ENCODE measurements at places on chromosomes 6 and 20.

- peak; percentile 75 for DNase-seq
Observed at GRCh38 chr6:116371120-116371917, 572 bp downstream of the DSE start.

GRCh38 chr6:64170316-64170715 is 534.7 kb downstream of the PHF3 start:
- no peak for DNase-seq

DNA sequence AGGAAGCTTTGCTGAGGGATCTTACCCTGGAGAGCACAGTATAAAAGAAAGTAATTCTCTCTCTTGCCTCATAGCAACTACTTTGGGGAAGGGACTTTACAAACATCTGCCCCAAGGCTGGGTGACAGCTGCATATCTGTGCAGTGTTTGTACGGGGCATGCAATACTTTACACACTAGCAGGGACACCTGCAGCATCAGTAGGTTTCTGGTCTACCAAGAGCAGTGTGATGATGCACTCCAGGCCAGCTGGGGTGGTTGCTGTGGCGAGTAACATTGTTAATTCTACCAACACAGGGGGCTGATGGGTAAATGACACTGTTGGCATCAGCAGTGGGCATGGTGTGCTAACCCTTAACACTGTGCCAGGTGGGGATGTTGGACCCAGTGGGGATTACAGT is 48.0 kb downstream of the ADTRP start:
- DNase-seq: no peak

DNA sequence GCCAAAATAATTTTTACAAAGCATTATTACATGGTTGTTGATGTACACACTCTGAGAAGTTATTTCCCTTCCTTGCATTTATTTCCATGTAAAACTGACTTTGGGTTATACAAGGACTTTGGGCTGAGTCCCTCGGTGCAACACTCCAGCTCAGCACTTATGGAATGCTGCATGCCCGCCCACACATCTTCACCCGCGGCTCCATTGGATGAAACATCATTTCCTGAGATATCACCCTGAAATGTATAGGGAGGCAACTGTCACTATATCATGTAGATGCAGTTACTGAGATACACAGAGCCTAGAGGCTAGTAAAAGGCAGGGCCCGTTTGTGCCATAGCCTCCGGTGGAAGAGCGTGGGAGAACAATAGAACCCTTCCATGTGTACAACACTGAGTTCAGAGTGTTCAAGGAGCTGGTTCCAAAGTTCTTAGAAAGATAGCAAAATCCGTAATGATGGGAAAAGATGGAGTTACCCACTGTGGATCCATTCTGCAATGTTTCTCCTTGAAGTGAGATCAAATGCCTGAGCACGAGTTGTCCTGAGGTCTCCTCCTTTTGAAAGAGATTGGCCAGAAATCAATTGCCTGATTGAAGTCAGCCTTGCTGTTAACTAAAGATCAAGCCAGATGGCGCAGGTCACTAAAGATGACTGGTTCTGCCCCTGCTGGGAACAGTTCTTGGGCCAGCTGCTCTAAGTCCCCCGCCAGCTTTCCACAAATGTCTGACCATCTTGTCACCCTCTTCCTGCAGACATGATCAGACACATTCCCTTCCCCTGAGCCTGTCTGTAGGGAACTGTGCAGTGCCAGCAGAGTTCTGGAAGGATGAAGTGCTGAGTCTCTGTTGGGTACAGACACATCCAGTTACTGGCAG is 100.9 kb upstream of the IYD start:
- DNase-seq: peak; percentile 52

GRCh38 chr6:5507131-5507681 is 245.9 kb downstream of the FARS2 start:
- DNase-seq: no peak

DNA sequence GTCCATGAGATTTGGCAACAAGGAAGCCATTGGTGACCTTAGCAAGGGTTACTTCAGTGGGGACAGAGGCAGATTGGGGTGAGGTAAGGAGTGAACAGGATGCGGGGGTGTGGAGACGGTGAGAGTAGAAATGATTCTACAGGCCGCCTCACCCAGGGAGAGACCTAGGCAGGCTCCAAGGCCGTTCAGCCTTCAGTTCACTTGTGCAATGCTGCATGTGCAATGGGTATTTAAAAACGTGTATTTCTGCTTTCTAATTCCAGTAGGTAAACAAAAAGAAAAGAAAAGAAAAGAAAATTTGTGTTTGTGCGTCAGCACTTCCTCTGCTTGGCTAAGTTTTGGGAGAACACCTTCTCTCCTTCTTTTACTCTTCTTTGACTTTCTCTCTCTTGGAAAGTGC is 56.8 kb downstream of the BANF2 start:
- DNase-seq: no peak

DNA sequence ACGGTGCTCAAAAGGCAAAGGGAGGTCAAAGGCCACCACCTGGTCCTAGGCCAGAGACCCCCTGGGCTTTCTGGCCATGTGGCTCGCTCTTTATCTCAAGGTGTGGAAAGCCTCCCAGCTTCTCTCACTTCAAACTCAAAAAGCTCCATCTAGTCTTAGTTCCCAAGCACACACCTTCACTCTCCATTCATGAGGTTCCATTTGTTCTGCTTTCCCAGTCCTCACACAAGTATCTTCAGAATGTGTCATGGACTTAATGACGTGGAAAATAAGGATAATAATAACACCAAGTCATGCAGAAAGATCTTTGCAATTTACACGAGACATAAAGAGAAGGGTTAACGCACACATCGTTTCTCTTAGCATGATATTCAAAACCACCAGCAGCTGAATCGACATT is 219.3 kb downstream of the GMDS start:
- DNase-seq: no peak

- DNase-seq: peak; percentile 33
Observed at GRCh38 chr6:116536216-116536621, 9.3 kb downstream of the TRAPPC3L start.

DNA sequence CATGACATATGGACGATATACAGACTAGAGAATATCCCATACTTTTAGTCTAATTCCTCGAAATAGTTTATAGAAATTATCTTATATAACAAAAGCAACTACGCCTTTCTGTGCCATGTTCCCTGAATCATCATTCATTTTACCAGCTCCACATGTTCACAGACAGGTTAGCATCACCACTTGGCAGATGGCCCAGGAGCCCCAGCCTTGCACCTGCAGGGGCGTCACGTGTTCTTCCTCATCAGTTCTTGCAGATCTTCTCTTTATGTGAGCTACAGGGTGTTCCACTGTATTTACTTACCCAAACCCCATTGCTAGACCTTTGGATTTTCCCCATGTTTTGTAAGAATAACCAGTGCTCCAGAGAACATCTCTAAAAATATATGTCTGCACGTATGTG is 12.6 kb upstream of the BNIP5 start:
- DNase-seq: no peak

DNA sequence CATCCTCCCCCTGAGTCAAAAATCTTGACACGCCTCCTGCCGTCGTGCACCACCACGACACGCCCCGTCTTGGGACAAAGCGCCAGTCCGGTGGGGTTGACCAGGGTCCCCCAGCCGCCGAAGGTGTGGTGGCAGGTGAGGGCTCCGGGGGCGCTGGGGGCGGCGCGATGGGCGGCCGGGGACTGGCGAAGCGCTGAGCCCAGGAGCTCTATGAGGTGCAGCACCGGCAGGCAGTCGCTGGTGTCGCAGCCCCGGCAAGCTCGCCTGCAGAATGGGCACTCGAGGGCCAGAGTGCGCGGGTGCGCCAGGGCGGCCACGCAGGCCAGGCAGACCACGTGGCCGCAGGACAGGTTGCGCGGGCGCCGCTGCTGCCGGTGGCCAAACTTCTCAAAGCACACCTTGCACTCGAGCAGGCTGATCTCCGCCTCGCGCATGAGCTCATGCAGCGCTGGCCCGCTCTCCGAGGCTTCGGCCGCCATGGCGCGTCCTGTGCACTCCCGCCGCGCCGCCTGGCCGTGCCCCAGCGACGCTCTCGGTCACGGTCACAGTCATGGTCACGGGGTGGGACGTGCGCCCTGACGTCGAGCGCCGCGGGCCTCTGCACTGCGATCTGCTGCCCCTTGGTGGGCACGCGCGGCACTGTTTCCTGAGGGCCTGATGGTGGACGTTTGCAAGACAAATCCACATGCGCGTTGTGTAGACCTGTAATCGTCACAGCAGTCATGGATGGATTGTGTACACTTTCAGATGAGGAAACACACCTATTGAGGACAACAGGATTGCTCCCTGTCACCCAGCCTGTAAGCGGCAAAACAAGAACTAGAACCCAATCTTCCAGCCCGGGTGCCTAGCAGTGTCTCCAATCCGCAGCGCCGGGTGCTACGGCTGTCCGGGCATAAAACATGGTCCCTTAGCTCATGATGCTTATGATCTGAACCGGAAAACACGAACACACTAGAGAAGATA is at the start of gene NHLRC1:
Gene NHLRC1, minus strand, starts transcription at position 550 of the 966 bp plus-strand sequence. Its CDS starts 71 bp downstream, at position 479.
- peak; percentile 42 for DNase-seq

GRCh38 chr6:90222724-90223198 is 73.9 kb downstream of the BACH2 start:
- no peak for DNase-seq

DNA sequence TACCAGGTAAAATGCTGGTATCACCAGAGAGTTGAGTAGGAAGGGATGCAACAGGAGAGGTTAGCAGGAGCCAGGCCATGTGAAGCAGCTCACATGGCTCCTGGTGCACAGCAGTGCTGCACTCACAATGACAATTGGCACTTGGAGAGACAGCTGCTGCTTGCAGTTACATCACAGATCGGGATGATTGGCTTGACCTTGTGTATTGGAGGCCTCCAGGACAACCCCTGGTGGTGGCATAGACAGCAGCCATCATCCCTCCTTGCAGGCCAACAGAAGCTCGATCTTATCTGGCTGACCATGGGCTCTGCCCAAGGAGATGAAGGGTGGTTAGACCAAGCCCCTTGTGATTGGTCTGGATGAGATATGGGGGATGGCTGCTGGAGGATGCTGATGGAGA is 73.0 kb downstream of the EYA2 start:
- DNase-seq: no peak

GRCh38 chr20:5843054-5843592 is 92.9 kb downstream of the SHLD1 start:
- no peak for DNase-seq

DNA sequence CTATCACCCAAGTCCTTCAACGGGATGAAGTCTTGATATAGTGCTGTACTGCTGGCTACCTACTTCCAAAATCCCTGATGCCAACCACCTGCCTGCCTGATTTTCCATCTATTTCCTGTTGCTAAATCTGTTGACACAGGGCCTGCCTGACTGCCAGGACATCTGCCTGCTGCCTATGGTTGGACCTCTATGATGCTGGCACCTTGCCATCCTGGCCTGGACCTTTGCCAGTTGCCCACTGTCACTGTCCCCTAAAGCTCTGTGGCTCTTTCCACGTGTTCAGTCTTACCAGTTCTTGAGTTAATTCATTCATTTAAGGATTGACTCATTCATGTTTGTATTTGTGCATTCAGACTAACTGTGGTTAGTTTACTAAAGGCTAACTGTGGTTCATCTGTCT is 9.2 kb upstream of the RGS17 start:
- no peak for DNase-seq

DNA sequence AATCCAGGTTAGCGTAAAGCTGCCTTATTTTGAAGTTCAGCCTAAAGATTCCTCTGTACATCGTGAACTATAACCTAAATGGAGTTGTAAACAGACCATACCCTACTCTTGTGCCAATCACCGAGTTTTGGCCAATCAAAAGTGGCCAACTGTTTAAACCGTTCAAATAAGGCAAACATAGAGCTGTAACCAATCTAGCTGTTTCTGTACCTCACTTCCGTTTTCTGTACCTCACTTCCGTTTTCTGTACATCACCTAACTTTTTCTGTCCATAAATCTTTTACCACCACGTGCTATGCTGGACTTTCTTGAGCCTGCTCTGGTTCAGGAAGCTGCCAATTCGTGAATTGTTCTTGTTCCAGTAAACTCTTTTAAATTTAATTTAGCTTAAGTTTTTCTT is 39.7 kb downstream of the LBP start:
- DNase-seq: no peak

DNA sequence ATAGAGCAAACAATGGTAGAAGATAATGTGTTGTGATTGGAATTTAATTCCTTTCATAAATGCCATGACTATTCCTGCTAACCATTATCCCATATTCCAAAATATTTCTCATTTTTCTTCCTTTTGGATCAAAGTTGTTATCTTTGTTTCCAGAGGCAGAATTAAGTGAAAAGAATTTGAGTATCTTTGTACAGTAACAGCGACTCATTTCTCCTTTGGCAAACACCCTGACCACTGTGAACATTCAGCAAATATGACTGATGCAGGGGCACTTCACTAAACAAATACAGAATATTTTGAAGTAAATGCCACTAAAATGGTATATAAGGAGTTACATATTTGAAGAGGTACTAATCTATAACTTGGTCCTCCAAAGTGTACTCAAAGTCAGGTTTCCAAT is 105.0 kb upstream of the LAMP5 start:
- no peak for DNase-seq

- DNase-seq: no peak
Observed at GRCh38 chr6:90890683-90891330, 303.9 kb upstream of the MAP3K7 start.

DNA sequence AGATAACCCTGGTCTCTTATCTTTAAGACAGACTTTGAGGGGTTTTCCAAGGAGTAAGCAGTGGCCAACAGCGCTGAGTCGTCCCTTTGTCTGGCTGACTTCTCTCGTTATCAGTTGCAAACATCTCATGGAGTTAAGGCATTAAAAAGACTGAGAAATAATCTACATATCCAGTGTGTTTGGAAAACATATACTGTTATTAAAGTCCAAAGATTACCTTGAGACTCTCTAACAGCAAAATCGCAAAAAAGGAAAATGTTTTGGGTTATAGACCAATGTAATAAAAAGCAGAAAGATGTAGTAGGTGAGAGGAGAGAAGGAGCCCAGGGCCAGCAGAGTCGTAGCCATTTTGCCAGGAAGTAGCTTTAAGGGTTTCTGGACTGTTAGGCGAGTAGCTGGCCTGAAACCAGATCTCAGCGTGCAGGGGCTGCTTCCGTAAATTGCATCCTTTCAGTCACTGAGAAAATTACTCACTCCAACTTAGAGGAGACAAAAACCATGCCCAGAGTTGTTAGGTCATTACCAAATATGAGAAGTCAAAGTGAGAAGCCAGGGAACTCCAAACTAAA is 24.6 kb downstream of the MYLK4 start:
- DNase-seq: no peak

DNA sequence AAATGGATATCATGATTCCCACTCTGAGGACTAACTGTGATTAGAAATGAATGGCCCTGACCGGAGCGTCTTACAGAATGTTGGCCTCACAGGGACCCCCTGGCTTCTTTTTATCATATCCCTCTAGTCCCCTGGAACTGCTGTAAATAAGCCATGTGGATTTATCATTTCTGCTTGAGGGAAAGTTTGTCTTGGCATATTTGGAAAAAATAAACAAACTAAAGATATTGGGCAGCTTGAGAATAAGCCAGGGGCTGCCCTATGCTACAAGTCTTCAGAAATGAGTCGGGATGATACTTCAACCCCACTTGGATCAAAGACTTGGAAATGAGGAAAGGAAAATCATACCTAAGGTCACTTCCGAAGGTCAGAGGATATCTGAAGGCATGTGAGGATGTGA is 179.1 kb downstream of the THBS2 start:
- no peak for DNase-seq

GRCh38 chr6:125924697-125925358 is 31.7 kb upstream of the HINT3 start:
- no peak for DNase-seq

GRCh38 chr6:168035661-168036545 is 38.4 kb downstream of the KIF25 start:
- no peak for DNase-seq

GRCh38 chr6:125955973-125956372 is 597 bp upstream of the HINT3 start:
- no peak for DNase-seq

Data from AG09309 (cell line).